ENCODE measurements at places on chromosomes 4 and X. TPM values are rescaled to one million over a fixed set of nuclear protein-coding genes. Genes with fewer than 3 reads are reported as not detected.

DNA sequence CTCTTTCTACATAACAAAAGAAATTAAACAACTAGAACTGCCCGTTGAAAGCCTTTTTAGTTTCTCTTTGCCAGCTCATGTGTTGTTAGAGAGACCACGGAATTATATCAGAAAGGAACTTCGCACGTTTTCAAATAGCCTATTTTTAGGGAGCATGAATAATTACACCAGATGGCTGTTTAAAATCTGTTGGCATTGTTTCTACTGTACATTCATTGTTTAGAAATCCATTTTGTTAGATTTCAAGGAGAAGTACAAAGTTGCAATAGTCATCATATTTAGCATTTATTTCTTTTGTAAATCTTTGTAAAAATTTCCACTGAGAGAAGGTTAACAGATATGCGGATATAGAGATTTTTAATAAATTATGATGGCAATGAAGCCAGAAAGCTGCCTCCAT is 403.0 kb upstream of the HS3ST1 start:
- no peak for DNase-seq

DNA sequence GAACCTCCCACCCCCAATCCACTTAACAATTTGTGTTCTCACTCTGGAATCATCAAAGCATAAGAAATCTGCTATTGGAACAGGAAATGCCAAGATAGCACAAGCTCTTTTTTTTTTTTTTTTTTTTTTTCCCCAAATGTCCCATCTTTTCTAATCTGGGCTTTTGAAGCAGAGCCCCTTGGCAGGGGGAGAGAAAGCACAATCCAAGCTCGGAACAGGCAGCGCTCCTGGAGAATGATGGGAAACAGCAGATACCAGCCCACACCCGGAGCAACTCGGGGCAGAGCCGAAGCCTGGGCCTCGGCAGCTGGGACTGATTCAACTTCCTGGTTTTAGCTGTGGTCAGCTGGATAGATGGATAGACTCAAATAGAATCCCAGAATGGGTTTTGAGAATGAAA is 235.1 kb downstream of the QDPR start:
- DNase-seq = no peak

DNA sequence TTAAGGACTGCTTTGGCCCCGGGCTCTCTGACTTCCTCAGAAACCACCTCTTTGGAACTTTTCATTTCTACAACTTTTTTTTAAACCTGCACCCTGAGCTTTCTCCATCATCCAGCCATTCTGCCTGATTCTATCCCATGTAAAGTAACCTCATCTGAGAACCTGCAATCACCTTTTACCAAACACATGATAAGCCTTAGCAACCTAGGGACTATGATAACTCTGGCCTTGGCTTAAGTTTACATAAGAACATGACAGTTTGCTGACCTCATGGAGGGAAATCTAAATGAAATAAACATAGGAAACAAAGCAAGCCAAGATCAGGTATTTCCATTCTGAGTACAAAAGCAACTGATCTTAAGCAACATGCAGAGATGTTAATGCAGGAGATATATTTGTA is 15.7 kb upstream of the TMEM150C start:
- no peak for DNase-seq

DNA sequence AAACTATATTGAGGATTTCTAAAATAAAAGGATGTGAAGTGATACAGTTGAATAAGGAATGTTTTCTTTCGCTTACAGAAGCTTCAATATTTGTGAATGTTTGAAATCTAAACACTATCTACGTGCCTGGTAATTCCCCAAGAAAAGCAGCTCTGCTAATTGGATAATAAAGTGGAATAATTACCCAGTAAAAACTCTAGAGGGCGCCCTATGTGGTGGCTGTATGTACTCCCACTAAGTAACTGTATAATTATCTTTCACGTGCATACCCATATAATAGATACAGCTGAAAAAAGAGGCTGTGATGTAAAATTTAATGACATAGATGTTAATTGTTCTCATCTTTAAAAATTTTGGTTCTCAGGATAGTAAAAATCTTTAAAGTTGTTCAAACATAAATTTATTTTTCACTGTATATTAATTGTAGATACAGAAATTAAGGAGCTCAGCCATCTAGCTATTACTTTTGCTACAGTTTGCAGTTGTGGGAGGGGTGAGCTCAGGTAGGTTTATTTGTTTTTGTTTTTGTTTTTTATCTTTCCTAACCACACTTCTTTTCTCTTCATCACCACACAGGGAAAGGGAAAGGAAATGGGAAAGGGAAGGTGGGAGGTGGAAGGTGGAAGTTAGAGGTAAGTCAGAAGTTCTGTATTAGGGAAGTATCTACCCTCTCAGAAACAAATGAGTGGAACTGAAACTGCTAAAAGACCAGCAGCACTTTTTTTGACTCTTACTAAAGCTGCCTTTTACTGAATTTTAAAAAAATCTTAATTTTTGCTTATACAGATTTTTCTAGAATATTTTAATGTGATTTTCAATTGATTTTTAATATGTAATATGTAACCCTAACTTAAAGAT is 151.7 kb upstream of the RPS6KA6 start:
- DNase-seq = no peak

GRCh38 chr4:20126906-20127305 is 124.8 kb upstream of the SLIT2 start:
- DNase-seq = no peak

DNA sequence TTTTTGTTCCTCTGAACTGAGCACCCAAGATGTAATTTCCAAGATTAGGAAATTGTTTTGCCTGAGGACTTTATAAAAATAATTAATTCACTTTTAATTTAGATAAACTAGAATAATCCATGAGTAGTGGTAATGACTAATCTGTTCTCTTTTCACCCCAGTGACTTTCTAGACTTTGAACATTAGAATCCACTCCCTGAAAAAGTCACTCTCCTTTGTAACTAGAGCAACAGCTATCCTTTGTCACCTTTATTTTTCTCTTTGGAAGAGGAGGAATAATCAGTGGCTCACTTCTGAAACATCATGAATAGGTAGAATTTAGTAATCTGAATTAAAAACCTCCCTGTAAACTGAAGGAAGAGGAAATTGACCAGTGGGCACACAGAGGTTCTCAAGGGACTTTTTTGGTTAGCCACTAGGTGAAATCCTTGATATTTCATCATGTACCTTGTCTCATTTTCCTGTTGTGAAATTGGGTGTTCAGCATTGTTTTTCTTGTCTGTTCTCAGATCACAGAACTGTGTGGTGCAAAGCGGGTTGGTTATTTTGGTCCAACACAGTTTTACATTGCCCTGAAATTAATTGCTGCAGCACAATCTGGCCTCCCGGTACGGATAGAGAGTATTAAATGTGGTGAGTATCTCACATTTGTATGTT is 59.4 kb downstream of the REPS2 start:
- DNase-seq = no peak

DNA sequence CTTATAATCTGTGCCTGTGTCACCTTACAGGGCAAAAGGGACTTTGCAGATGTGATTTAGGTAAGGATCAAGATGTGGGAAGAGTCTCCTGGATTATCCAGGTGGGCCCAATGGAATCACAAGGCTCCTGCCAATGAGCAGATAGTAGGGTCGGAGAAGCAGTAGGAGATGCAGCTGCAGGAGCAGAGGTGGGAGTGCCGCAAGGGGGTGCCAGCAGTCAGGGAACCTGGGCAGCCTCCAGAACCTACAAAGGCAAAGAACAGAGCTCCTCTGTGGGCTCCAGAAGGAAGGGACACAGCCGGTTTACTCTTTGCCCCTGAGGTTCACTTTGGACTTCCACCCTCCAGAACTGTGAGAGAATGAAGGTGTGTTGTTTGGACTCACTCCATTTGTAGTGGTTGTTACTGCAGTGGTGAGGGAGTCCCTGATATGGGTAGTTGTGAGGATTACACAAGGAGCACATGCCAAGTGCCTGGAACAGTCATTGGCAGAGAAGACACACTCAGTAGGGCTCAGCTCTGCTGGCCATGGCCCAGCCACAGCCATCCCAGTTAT is 318.5 kb downstream of the EVC2 start:
- DNase-seq = no peak

GRCh38 chrX:123013141-123013540 is 170.9 kb upstream of the GRIA3 start:
- DNase-seq = no peak

- DNase-seq = no peak
Observed at GRCh38 chr4:91317434-91317833, 986.3 kb upstream of the GRID2 start.

DNA sequence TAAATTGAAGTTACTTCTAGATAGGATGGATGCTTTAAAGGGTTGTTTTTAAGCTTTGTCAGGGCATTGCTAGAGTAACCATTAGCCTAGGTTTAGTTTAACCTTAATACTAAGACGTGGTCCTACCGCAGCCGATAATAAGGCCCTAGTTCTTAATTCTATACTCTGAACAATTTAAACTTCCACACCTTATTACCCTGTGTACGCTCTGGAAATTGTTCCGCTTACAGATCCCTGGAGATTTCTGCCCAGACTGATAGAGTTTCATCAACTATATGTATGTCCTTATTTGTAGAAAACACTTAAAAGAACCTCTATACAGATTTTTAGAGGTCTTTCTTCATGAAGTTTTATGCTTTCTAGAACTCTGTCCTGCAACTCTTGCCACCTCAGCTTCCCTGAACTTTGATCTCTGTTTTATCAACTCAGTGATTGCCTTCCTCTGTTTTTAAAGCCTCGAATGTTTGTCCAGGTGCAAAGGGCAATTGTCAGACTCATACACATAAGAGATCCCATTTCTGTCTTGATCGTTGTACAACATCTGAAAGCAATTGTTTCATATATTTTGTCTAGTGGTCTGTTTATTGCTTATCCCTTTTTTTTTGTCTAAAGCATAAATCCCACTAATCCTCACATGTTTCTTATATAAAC is 71.1 kb upstream of the VCX start:
- DNase-seq = no peak

The ADD1 gene
- 224 TPM for total RNA-seq

The MAGEA10 gene
- total RNA-seq = not detected

The PTPN13 gene
- total RNA-seq = 92.4 TPM
